Stimulated activated memory B cell treated with anti-CD40 and anti-IgM and Interleukin-4, amounts not matched to agents 10 μg/mL and 1 μg/mL and 100 μg/mL, for 72 hours (primary cell): ENCODE measurements at places on chromosomes 7 and 10.
A peak's percentile ranks its signal among the peaks of the same experiment; 100 is the strongest.

GRCh38 chr7:34160261-34160752 lies 255.0 kb downstream of the BMPER start:
- ATAC-seq = no peak

GRCh38 chr10:126199221-126199998 lies 188.9 kb downstream of the ADAM12 start:
- ATAC-seq = no peak

DNA sequence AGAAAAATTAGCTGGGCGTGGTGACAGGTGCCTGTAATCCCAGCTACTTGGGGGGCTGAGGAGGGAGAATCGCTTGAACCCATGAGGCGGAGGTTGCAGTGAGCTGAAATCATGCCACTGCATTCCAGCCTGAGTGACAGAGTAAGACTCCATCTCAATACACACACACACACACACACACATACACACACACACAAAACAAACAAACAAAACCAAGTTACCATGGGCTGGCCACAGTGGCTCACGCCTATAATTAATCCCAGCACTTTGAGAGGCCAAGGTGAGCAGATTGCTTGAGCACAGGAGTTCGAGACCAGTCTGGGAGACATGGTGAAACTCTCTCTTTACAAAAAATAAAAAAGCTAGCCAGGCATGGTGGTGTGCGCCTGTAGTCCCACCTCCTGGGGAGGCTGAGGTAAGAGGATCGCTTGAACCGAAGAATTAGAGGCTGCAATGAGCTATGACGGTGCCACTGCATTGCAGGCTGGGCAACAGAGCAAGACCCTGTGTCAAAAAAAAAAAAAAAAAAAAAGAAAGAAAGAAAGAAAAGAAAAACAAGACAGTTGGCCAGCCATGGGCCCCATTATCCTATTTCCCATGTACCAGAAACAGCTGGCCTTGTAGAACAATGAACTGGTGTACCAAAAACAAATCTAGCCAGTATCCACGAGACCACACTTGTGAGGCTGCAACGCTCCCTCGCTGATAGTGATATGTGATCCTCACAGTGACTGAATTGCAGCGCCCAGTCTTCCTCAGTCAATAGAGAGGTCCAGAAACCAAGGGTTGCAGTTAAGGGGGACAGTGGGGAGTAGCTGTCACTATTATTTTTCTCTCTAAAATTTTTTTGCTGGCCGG lies 6.6 kb upstream of the AGFG2 start:
- no peak for ATAC-seq

DNA sequence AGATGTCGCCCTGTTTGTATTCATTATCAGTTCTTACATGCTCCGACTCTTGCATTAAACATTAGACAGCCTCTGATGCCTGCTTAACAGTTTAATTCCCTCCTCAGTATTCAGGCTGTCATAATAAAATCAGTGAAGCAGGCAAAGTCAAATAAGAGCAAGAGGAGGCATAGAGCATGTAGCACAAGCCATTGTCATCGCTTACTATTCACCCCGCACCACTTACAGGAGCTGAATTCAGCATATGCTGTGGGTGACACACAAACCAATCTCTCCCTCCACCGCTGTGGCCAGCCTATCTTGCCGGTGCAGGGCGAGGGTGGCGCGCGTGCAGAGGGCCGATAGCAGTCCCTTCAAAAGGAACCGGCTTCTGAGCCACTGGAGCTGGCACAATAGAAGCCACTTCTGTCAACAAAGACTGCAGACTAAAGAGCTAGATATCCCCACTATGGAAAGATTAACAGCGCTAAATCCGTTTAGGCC lies 433.2 kb upstream of the MGMT start:
- no peak for ATAC-seq

- ATAC-seq = no peak
Observed at GRCh38 chr10:64196638-64197315, 675.6 kb downstream of the REEP3 start.

GRCh38 chr7:5452470-5452899 lies 28.9 kb upstream of the TNRC18 start:
- ATAC-seq = peak; percentile 14

GRCh38 chr10:55141892-55142291 lies 340.9 kb upstream of the PCDH15 start:
- ATAC-seq = no peak

DNA sequence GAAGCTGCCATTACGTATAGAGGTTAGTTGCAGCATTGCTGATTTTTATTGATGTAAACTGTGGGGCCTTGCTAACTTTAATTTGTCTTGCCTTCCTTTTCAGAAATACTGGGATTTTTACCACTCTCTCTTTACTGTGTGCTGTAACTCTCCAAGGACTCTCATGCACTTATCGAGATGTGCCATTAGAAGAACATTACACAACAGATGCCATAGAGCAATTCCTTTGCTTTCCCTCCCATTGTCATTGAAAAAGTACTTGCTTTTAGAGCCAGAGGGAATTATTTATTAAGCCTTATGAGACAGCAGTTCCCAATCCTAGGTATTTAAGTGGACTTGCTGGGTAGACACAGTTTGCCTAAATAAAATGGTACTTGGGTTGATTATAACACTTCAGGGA lies 51.7 kb downstream of the ASB4 start:
- ATAC-seq = no peak

DNA sequence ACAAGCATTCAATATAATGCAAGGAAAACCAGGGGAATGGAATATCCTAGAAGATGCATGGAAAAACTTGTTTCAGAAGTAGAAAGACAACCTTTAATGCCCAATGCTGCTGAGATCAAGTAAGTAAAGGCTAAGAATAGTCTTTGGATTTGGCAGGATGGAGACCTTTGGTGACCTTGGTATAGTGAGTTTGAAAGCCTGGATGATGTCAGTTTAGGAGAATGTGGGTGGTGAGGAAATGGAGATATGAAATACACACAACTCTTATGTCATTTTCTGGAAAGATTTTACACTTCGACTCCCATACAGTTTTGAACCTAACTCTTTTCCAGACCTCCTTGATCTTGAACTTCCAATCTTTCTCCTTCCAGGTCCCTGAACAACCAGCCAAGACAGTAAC lies 185.7 kb downstream of the TFEC start:
- no peak for ATAC-seq

GRCh38 chr10:71401056-71401455 lies 4.3 kb downstream of the CDH23 start:
- ATAC-seq = no peak

GRCh38 chr10:58044072-58044471 lies 223.6 kb downstream of the IPMK start:
- ATAC-seq = no peak

DNA sequence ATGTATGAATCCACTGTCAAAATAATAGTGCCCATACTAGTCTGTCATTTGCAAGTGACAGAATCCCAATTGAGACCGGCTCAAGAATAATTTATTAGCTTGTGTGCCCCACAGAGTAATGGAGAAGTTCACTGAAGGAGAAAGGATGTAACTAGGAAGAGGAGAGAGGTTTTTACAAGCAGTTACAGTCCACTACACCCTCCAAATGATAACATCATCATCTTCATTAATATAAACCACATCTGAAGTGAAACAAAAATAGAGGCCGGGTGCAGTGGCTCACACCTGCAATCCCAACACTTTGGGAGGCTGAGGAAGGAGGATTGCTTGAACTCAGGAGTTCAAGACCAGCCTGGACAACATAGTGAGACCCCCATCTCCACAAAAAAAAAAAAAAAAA lies 226.8 kb downstream of the SKIDA1 start:
- no peak for ATAC-seq

DNA sequence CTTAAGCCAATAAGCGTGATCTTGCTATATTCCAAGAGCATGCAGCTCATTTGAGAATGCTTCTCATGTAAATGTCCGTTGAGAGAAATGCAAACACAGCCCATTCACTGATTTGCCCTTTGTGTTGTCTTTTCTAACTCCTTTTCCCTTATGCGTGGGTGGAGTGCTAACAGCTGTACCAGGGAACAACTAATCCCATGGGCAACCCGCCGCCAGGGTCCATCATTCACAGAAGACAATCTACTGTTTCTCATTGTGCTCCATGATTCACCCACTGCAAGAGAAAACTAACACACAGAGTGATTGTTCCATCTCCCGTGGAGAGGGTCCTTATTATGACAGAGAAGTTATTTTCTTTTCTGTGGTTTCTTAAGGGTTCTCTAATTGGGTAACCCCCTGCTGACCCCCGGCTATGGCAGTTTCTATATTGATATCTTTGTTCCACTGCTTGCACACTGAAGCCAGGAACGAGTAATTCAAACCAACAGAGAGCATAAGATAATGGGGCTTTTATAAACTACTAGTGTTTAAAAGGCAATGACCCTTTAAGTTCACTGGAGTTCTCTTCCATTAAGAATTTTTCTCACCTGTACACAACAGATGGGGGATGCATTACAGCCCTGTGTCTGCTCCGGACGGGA lies 298.7 kb downstream of the BAMBI start:
- no peak for ATAC-seq

DNA sequence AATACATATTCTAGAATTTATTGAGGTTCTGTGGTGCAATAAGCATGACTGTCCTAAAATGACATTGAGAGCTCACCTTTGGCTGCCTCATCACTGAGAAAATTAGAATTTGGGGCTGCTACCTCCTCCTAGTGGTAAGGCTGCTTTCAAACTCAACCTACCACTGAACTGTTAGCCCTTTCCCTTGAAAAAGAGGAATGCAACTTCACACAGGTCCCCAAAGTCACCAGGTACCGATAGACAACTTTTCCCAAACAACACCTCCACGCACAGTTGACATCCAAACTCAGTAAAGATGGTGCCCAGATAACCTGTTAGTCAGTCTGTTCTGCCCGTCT lies 75.9 kb upstream of the SCIN start:
- no peak for ATAC-seq

DNA sequence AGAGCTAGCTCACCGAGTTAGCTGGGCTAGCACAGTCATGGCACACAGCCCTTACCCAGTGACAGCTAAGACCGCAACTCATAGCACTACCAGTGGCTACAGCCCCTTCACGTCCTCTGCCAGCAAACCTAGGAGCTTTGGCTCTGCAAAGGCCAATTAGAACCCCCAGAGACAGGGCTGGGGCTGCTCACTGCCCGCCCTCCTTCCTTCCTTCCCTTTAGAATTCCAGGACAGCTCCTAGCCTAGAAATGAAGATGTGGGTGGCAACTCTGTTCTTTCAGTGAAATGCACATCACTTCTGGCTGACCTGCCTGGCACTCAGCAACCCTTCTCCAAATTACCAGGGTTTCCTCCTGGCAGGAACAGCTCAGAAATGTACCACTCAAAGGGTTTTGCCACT lies 99.9 kb downstream of the FAM53B start:
- ATAC-seq = no peak

DNA sequence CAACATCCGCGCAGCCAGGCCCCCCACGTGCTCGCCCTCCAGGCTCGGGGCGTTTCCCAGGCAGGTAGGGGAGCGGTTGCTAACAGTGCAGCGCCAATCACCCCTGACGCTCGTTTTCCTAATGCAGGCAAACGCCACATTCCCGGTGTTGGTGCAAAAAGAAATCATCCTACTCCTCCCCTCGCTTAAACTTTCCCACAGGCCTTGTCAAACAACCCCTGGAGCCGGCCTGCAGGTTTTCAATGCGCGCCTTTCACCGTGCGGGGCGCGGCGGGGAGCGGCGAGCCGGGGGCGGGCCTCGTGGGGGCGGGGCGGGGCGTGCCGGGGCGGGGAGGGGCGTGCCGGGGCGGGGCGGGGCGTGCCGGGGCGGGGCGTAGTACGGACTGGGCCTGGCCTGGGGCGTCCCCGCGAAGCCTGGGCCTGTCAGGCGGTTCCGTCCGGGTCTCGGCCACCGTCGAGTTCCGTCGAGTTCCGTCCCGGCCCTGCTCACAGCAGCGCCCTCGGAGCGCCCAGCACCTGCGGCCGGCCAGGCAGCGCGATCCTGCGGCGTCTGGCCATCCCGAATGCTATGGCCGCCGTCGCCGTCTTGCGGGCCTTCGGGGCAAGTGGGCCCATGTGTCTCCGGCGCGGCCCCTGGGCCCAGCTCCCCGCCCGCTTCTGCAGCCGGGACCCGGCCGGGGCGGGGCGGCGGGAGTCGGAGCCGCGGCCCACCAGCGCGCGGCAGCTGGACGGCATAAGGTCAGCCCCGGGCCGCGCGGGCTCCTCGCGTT lies at the start of gene ECHDC3:
TSS of gene ECHDC3 (plus strand) at position 374 of the 770 bp plus-strand sequence. CDS start at position 569, 195 bp downstream.
- ATAC-seq = peak; percentile 92

GRCh38 chr7:117210908-117211307 lies 112.0 kb downstream of the WNT2 start:
- ATAC-seq = no peak

GRCh38 chr7:146764458-146764857 lies 647.9 kb downstream of the CNTNAP2 start:
- ATAC-seq = no peak

GRCh38 chr7:139845443-139845805 lies 16.4 kb downstream of the TBXAS1 start:
- no peak for ATAC-seq
